Skeletal muscle tissue (tissue), 5 donors: ENCODE measurements at places on chromosomes 11 and 22. TPM values are rescaled to one million over a fixed set of nuclear protein-coding genes. Genes with fewer than 3 reads are reported as not detected.

OR5P2 gene
- not detected for total RNA-seq

C11orf91 gene
- not detected for total RNA-seq

TEAD1 gene
- 55.3 TPM for total RNA-seq

SYT9 gene
- 0.52 TPM for total RNA-seq

ASCL2 gene
- total RNA-seq = not detected
